Activated T-helper 17 cell treated with anti-CD3 and anti-CD28 coated beads, Interleukin-2, amount 50 U/mL, for 72 hours (primary cell): ENCODE measurements at places on chromosomes 2 and 18.

DNA sequence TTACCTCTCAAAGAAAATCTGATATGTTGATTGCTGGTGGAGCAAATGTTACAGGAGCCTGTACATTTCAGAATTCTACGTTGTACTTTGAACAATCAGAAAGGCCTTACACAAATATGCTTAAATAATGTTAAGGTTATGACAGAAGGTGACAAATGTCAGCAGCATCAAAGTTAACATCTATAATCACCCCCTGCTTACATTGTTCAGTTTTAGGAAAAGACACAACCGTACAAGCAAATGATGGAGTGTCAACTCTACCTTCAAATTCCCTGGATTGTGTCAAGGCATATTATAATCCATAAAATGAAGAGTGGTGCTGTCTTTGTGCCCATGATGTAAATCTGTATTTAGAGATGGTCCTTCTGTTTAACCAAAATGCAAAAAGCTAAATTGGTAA is 465.5 kb downstream of the ARHGAP15 start:
- ATAC-seq: no peak

- no peak for ATAC-seq
Measured at GRCh38 chr2:102061286-102061699, 69.5 kb downstream of the IL1R2 start.

DNA sequence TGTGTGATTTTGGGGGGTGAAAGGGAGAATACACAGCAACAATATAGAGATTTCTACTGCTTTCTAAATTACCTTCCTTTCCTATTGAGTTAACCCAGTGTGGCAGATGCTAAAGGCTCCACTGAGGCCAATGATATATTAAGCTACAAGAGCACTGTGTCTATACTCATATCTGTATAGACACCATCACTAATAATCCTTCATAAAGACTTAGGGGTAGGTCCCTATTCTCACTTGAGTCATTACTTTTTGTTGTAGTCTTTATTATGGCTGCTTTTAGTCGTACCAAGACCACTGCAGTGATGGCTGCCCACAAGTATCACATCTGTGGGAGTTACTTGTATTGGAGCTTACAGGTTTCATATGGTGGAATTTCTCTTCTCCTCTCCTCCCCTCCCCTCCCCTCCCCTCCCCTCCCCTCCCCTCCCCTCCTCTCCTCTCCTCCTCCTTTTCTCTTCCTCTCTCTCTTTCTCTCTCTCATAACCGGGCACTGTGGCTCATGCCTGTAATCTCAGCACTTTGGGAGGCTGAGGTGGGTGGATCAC is 637.6 kb downstream of the ADCYAP1 start:
- ATAC-seq: no peak

- no peak for ATAC-seq
Measured at GRCh38 chr18:79542876-79543750, 136.5 kb upstream of the CTDP1 start.

DNA sequence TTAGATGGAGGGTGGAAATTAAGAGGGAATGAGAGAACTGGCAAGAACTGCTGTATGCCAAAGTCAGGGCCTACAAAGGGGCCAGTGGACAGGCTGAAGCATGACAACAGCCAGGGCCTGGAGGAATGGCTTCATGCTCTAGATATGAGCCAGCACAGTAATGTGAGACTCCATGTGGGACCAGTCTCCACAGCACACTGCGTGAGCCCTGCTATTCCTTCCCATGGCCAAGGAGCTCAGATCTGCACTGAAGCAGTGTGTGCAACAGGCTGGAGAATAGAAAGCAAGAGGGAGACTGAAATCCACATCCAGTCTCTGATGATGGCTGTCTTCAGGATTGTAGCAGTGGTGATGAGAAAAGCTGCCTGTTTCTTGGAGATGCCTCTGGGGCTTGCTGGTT is 162.8 kb downstream of the TPGS2 start:
- no peak for ATAC-seq

DNA sequence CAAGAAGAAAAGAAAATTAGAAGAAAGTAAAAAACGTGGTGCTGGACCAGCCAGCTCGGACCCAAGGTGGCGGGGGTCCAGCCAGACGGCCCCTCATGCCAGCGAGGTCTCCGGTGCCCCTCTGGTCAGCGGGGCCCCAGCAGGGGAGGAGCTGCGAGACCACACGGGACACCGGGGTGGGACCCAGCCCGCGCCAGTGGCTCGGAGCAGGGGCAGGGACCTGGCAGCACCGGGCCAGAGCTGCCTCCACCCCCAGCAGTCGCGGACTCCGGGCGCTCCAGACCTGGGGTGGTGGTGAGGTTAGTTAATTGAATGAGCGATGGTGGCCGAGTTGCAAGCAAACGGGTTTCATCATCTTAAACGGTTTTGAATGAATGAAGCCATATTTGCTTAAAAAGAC is 289.9 kb upstream of the MC4R start:
- no peak for ATAC-seq

GRCh38 chr2:12151716-12152115 is 405.3 kb downstream of the LPIN1 start:
- ATAC-seq: no peak

- ATAC-seq: no peak
Measured at GRCh38 chr2:105391763-105392662, 6.8 kb downstream of the FHL2 start.

GRCh38 chr2:57990118-57990725 is 56.4 kb upstream of the VRK2 start:
- ATAC-seq: no peak

GRCh38 chr2:119517433-119517832 is 6.8 kb downstream of the SCTR start:
- peak; percentile 51 for ATAC-seq

DNA sequence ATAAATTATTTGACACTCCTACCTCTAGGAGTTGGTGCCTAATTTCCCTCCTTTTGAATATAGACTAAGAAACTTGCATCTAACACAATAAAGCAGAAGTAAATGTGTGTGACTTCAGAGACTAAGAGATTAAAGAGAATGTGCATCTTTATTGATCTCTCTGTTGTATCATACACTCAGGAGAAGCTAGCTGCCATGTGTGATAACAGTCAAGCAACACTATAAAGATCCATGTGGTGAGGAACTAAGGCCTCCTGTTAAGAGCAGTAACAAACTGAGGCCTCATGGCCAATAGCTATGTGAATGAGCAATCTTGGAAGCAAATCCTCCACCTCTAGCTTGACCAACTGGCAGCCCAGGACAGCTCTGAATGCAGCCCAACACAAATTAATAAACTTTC is 3.4 kb downstream of the FANCL start:
- no peak for ATAC-seq

DNA sequence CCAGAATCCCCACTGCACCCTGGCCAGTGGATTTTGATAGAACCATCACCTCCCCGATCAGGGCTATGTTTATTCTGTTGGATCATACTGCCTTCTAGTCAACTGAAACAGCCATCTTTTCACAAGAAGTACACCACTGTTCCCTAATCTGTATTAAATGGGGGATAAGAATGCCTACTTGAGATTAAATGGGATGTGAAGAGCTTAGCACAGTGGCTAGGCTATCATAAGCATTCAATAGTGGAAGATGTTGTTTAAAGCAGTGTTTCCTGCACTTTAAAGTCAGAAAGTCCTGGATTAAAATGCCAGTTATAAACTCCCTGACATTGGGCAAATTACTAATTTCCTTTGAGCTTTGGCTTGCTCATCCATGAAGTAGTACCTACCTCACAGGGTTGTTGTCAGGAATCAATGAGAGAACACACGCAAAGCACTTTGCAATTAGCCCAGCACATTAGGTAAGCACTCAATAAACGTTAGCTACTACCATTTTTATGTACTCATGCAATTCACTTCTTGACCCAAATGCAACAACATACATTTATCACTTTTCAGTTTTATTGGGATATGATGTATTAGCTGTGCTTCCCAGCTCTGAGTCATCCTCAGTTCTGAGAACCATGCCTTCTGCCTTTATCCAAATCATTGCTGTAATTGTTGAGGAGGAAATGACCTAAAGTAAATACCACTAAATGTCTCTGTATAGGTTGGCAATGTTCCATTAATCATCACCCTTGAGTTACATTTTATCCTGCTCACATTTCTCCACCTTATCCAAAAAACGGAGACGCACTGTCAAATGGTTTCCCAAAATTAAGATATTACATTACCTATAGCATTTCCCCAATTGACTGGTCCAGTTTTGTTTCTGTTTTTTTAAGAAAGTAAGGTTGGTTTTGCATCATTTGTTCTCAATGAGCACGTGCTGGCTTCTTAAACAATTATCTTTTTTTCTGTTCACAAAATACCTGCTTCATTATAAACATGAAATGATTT is 2.1 kb downstream of the TMEM247 start:
- peak; percentile 62 for ATAC-seq

DNA sequence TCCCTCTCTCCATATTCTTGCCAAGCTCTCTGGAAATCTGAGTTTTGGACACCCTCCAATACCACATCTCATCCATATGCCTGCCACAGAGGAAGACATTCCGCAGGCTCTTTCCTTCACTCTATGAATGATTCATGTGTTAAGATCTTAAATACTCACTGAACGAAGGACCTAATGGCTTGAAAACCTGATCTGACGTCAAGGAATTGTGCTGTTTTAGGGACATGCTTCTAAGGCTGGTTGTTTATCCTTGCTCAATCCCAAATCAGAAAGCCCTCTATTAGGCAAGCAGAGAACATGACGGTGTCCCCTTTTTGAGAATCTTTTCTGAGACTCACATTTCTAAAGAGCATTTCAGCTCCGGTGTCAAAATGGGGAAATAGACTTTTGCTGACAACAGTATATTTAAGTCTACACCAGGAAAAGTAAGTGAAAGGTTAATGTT is 83.7 kb upstream of the GALNT5 start:
- no peak for ATAC-seq

DNA sequence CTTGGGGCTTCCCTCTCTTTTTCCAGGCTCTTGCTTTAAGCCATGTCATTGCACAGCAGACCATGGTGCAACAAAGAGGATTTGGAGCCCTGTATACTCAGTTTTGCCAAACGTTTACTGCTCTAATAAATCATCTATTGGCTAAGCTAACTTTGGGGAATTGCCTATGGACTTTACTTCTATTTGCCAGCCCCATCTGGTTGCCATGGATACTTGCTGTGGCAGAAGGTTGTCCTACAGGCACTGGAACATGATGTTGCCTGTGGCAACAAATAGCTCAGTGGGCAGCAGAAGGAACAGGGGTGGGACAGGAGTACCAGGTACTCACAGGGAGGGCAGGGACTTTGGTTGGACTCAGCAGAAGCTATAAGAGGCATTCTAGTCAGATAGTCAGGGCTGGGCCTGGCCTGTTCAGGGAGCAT is 129.7 kb downstream of the CCDC85A start:
- ATAC-seq: no peak

GRCh38 chr2:227163485-227163997 is 464 bp downstream of the COL4A4 start:
- peak; percentile 11 for ATAC-seq

GRCh38 chr2:85501248-85501647 is 37.7 kb upstream of the MAT2A start:
- no peak for ATAC-seq

DNA sequence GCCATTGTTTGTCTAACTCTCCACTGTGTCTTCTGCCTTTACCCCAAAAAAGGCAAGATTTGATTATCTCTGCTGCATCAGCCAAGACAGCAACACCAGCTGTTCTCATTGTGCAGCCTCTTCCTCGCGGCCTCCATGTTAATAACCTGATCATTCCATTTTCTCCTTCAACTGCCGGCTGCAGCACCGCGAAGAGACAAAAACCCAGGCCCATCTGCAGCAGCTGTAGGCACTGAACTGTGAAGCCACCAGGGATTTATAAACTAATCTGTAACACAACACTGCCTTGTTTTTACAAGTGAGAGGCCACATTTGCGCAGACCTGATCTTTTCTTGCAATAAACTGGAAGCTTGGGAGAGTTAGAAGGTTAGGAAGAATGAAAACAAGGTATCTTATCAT is 147.8 kb downstream of the SATB2 start:
- ATAC-seq: no peak

DNA sequence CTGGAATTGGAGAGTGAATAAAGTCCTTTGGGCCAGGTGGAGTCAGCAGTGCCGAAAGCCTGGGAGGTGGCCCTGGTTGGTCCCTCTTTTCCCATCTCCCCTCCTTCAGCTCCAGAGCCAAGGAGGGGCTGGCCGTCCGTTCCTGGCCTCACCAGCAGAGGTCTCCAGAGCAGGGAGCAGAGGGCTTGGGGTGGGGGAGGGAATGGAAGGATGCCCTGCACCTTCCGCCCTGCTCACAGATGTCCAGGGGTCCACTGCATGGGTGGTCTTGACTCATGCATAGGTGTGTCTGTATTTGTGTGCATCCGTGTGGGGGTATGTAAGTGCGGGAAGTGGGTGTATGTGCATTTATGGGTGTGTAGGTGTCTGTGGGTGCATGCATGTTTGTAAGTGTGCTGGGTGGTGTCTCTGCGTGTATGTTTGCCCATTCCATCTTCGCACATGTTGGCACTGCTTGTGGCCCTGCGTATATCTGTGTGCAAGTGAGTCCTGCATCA is 201.8 kb downstream of the ZFP36L2 start:
- ATAC-seq: peak; percentile 34

- ATAC-seq: no peak
Measured at GRCh38 chr2:168215813-168216212, 31.6 kb downstream of the STK39 start.

DNA sequence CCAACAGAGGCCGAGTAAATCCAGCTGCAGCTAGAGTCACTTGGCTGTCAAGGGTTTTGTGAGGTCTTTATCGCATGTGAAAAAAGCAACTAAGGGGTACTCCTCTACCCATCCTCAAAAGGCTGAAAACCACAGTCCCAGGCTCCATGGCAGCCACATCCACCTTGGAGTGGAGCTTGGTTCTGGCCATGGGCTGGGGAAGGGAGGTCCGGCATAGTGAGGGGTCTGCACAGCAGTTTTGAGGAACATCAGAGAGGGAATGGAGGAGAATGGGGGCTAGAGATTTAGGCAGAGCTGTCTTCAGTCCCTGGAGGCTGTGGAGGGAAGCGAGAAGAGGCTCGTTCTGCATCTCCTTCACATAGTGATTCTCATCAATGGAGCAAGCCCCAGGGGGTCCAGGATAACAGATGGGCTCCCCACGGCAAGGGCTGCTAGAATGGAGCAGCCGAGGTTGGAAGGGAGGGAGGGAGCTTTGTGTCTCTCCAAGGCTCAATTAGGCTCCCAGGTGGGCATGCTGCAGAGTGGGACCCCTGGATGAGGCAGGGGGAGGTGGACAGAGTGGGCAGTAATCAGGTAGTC is 21.0 kb downstream of the MROH2A start:
- no peak for ATAC-seq

GRCh38 chr2:44774826-44775492 is 166.5 kb upstream of the SIX3 start:
- ATAC-seq: no peak

GRCh38 chr2:216118474-216118873 is 9.3 kb downstream of the XRCC5 start:
- ATAC-seq: no peak

GRCh38 chr2:201237486-201238123 is 22.7 kb upstream of the CASP8 start:
- ATAC-seq: no peak

GRCh38 chr2:229419158-229419557 is 148.1 kb upstream of the PID1 start:
- ATAC-seq: no peak

DNA sequence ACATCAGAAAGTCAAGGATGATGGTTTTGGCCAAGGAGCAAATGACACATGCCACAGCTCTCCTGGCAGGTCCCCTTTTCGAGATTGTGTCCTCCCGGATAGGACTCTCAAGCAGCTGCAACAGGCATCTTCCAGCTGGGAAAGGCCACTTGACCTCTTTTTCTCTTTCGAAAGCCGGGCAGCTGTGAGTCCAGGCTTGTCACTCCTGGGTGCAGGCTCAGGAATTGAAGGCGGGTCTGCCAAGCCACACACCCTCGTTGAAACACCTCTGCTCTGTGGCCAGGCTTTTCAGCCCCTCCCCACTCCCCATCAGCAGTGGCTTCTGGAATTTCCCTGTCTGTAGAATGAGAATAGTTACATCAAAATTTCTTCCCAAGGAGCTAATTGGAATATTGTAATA is 98.0 kb downstream of the CCDC138 start:
- ATAC-seq: no peak
